Activated CD8-positive, alpha-beta memory T cell treated with anti-CD3 and anti-CD28 coated beads for 1 hour (primary cell): ENCODE measurements at places on chromosomes 11 and 22.
A peak's percentile ranks its signal among the peaks of the same experiment; 100 is the strongest.

GRCh38 chr11:74418509-74418895 lies 20.3 kb upstream of the PGM2L1 start:
- no peak for DNase-seq

DNA sequence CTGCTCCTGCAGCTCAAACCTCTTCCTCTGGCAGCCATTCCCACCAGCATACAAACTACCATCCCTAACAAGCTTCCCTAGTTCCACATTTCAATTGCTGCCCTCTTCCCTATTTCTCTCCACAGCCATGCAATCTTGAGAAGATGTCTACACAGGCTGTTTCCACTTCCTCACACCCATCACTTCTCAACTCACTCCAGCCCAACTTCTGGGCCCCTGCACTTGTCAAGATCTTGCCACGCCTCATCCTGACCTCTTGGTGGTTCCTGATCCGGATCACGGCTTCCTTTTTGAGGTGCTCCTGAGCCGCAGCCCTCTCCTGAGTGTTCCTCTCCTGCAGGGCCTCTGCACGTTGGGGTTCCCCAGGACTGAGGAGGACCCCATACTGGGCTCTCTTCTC lies 22.6 kb downstream of the RPL27A start:
- no peak for DNase-seq

DNA sequence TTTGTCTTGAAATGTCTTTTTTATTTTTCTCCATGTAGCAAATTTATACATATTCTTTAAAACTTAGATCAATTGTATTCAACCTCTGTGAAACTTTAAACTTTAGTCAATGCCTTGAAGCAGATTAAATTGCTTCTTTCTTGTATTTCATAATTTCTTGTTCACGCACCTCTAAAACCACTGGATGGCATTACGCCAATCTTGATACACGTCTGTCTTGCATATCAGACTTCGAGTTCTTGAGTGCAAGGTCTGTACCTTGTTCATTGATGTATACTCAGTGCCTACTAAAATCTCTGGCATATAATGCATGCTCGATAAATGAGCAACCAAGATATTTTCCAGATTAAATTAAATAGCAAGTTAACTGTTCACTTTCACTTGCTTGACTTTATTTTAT lies 236.8 kb downstream of the CASP12 start:
- no peak for DNase-seq

GRCh38 chr11:12284316-12285050 lies 92.9 kb upstream of the PARVA start:
- DNase-seq, result no peak

GRCh38 chr11:69073469-69073868 lies 24.7 kb downstream of the TPCN2 start:
- DNase-seq, result no peak

GRCh38 chr22:38471237-38471636 lies 3.3 kb downstream of the KDELR3 start:
- no peak for DNase-seq

GRCh38 chr22:25654676-25655075 lies 87.3 kb upstream of the MYO18B start:
- no peak for DNase-seq

DNA sequence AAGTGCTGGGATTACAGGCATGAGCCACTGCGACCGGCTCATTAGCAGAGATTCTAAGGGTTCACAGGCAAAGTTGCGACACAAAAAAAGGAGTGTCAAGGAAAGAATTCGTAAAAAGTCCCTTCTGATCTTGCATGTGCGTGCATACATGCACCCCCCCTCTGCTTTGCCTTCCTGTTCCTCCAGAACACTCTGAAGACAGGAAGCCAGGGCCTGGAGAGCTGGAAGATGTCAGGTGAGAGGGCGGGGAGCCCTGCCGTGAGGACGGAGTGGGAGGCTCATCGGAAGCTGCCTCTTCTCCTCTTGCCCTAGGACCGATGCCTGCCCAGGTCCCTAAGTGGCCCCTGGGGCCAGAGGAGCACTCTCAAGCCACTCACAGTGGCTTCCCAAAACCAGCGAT lies 89.1 kb downstream of the LARGE1 start:
- no peak for DNase-seq

- DNase-seq, result peak; percentile 54
These were observed 33.8 kb upstream of the SLC35C1 start for GRCh38 chr11:45771193-45771565.

- no peak for DNase-seq
These were observed 66.5 kb downstream of the CCDC34 start for GRCh38 chr11:27296497-27296896.

- no peak for DNase-seq
These were observed 354.2 kb downstream of the TBC1D22A start for GRCh38 chr22:47116426-47117341.

- no peak for DNase-seq
These were observed 161.7 kb downstream of the COMMD9 start for GRCh38 chr11:36127550-36127949.

DNA sequence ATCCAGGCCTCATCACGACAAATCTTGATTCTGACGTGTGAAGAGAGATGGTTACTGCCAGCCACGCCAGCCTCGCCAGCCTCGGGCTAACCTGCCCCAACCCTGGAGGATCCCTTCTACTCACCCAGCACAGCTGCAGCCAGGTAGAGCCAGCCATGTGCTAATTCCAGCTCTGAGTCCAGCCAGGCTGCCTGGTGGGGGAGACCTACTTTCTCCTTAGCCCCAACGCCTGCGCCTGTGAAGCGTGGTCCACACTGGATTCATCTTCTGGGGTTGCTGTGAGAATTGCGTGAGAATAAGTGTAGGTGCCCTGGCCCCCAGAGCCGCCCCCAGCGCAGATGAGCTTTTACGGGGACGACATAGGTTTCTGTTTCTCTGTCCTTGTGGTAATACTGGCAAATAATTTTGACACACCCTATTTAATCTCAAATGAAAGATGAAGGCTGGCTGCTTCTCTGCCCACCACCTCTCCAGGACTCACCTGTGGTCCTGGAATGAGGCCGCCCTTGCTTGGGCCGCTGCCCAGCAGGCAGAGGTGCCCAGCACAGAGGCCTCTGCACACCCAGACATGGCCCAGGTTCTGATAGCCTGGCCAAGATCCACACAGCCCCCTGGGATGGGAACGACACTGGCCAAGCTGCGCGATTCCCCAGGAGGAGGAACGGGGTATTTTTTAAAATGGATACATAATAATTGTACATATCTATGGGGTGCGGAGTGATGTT lies 528.4 kb downstream of the TBC1D22A start:
- no peak for DNase-seq

GRCh38 chr11:64621283-64622019 lies 30.4 kb downstream of the SLC22A12 start:
- DNase-seq, result no peak

- no peak for DNase-seq
These were observed 12.2 kb upstream of the RHOD start for GRCh38 chr11:67044496-67044895.

- no peak for DNase-seq
These were observed 299.9 kb downstream of the DCDC1 start for GRCh38 chr11:31069447-31070205.
